Glutamatergic neuron (in vitro differentiated cells): ENCODE measurements at places on chromosomes 4 and X.

GRCh38 chr4:41448934-41449333 is 89.0 kb upstream of the LIMCH1 start:
- no peak for DNase-seq

- no peak for DNase-seq
These were observed 1.1 kb upstream of the USP38 start for GRCh38 chr4:143183513-143184216.

GRCh38 chr4:102403116-102403515 is 57.8 kb upstream of the SLC39A8 start:
- DNase-seq = no peak

GRCh38 chrX:118058924-118059323 is 57.7 kb downstream of the KLHL13 start:
- DNase-seq = no peak

DNA sequence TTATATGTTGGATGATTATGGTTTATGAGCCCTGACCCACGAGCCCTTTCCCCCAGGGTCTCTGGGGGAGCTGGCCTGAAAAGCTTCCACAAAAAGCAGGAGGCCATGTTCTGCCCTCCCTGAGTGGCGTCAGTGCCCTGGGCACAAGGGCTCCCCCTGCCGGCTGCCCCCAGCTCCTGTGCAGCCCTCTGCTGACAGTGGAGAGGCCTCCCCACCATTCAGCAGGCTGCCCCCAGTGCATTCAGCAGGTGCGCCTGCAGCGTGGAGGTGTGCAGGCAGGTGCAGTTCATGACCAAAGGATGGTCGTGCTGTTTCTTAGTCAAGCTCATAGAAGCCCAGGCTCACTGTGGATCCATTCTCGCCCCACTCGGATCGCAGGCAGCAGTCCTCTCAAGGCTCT is 12.5 kb upstream of the S100P start:
- no peak for DNase-seq

GRCh38 chr4:80053140-80053910 is 19.7 kb downstream of the ANTXR2 start:
- DNase-seq = no peak

GRCh38 chr4:20724915-20725314 is 24.7 kb downstream of the PACRGL start:
- DNase-seq = no peak

DNA sequence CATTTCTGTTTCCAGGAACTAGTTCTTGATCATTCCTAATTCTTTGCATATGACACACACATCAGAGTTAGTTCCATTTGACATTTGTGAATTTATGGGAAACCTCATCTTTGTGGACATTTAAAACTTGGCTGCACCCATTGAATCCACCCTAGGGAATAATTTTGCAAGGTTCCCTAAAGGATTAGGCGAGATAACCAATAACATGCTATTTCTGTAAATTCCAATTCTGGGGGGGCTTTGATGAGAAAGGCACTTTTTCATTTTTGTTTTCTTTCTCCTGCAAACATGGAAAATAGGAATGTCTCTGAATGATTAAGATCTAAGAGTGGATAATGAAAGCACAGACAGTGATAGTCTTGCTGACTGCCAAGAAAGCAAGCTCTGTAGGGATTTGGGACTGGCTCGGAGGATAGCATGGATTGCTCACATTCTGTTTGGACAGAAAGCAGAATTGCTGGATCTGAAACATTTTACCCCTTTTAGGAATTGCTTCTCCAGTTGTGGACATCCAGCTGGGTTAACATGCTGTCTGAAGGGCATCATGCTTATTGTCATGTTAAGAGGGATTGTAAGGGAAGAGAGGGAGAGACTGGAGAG is 145.1 kb downstream of the NHS start:
- DNase-seq = no peak

DNA sequence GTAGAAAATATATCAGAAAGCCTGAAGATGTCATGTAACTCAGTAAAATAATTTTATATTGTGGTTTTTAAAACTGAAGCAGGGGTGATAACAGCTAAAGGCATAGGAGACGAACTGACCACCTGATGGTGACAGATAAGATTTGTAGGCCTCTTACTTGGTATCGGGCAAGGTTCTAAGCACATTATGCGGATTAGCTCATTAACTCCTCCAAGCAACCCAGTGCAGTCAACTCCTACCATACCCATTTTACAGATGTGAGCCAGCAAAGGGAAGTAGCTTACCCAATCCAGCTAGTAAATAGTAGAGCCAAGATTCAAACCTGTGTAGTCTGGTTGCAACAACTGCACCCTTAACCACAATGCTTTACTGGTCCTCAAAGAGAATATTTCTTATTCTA is 62.1 kb downstream of the CC2D2A start:
- DNase-seq = no peak

DNA sequence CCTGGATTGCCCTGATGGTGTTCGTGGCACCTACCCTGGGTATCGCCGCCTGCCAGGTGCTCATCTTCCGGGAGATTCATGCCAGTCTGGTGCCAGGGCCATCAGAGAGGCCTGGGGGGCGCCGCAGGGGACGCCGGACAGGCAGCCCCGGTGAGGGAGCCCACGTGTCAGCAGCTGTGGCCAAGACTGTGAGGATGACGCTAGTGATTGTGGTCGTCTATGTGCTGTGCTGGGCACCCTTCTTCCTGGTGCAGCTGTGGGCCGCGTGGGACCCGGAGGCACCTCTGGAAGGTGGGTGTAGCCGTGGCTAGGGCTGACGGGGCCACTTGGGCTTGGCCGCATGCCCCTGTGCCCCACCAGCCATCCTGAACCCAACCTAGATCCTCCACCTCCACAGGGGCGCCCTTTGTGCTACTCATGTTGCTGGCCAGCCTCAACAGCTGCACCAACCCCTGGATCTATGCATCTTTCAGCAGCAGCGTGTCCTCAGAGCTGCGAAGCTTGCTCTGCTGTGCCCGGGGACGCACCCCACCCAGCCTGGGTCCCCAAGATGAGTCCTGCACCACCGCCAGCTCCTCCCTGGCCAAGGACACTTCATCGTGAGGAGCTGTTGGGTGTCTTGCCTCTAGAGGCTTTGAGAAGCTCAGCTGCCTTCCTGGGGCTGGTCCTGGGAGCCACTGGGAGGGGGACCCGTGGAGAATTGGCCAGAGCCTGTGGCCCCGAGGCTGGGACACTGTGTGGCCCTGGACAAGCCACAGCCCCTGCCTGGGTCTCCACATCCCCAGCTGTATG is 1.8 kb downstream of the AVPR2 start:
- no peak for DNase-seq

GRCh38 chrX:48043056-48043455 is 28.4 kb downstream of the ZNF630 start:
- no peak for DNase-seq

GRCh38 chr4:145618210-145618931 is 814 bp upstream of the MMAA start:
- no peak for DNase-seq

DNA sequence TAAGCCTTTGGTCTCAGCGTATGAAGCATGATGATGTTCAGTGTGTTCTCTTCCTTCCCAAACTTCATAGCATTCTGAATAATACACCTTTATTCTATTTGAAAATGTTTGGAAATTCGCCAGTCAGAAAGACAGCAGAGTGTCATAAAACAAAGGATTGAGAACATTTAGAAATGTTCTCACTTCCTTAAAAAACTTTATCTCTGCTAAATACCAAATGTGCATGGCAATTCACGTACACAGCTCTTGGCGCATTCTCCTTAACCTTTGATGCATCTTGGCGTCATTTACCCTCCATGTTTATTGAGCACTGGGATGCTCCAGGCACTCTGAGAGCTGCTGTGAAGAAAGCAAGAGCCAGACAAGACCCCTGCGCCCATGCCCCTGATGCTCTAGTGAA is 7.2 kb upstream of the IRF2 start:
- DNase-seq = no peak

DNA sequence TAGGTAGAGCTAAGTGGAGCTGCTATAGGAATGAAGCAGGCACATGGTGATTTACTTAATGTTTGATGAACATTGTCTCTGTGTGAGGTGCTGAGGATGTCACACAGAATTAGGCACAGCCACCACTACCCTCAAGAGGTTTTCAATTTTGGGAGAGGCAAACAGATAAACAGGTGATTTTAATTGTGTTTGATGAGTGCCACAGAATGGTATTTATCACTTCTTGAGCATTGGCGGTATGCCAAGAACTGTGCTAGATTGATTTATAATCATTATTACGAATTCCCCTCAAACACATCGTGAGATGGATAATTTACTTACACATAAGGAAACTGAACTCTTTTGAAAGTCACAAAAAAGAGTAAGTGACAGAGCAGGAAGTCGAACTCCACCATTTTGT is 74.8 kb downstream of the FREM3 start:
- no peak for DNase-seq

DNA sequence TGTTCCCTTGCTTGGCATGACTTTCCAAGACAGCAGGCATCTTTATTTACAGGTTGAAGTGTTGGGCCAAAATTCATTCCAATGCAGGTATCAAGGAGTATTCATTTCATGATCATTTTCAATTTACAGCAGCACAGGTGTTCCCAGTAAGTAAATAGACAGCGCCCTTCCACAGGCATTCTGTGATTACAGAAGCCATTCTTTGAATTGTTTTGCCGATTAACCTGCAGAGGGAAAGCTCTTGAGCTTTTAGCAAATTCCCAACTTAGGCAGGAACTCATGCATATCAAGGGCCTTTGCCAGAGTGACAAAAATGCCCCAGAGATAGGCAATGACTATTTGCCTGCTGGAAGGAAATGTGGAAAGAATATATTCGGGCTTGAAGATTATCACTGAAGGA is 6.8 kb downstream of the TXK start:
- no peak for DNase-seq

DNA sequence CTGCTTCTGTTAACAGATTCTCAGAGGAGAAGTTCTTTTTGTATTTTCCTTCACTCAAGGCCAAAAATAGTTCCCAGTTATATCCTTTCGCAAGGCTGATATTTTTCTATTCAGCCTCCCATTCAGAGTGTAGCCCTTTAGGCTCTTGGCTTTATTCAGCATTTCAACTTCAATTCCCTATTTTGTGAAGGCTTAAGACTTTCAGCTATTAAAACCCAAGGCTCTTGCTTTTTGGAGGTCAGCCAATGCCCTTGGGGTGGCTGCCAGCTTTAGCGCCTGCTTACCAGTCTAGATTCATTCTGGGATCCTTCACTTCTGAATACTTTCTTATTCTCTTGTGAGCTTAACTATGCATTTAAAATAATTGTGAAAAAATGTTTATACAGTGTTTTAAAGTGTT is 57.3 kb upstream of the ADGRA3 start:
- no peak for DNase-seq

DNA sequence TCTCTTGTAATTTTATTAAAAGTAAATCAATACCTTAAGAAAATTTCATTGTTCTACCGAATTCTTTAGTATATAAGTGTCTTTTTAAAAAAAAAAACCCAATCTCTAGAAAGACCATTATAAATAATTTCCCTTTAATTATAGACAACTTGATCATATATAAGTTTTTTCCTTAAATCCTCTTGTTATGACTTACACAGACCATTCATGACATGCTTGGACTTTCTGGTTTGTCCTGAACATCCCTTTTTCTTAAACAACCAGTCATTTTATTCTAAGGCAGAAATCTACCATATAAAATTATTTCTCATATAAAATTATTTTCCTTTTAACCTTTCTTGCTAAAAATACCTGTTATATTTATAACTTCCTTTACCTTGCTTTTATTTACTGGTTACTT is 15.4 kb upstream of the FHDC1 start:
- DNase-seq = no peak

DNA sequence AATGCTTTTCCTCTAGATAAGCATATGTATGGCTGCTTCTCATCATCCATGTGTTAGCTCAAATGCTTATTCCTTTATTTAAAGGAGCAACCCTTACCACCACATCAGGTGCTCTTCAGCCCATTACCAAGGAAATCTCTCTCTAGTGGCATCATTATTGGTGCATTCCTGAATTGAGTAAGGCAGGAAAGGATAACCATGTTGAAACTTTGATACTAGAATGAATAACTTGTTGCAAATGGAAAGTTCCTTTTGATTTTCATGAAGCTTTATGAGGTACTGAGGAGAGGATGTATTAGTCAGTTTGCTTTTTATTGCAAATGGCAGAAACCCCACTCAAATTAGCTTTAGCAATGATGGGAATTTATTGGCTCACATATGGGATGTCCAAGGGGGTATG is 212.3 kb upstream of the FGF13 start:
- no peak for DNase-seq

DNA sequence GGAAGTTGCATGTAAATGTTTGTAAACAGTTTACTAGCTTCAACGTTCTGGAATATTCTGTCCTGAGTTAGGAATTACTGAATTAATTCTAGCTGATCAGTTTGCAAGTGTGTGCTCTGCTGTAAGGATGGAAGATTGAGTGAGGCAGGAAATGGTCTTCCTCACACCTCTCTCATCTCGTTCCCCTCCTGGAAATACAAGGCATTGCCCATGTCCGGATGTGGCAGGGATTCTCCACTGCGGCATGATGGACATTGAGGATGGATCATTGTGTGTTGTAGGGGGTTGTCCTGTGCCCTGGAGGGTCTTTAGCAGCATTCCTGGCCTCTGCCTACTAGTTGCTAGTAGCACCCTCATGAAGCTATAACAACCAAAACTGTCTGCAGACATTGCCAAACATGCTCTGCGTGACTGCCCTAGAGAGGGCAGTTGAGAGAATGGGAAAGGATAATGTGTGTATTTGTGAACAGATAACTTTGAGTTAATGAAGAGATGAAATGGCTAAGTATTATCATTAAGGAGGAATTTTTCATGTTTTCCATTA is 12.6 kb downstream of the CA5B start:
- no peak for DNase-seq

DNA sequence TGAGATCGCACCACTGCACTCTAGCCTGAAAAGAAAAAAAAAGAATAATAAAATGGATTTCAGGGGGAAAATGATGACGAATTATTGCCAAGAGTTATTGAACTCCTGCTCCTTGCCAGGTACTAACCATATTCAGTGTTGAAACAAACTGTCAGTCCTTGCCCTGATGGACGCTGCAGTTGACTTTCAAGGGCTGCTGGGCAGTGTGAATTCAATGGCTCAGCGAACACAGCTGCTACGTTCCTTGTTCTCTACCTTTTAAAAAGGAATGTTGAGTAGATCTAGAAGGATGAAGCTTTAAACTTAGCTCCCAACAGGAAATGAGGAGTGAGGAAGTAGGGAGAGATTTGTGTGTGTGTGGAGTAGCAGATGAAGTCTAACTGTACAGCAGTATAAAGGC is 2.7 kb downstream of the LIMCH1 start:
- no peak for DNase-seq

DNA sequence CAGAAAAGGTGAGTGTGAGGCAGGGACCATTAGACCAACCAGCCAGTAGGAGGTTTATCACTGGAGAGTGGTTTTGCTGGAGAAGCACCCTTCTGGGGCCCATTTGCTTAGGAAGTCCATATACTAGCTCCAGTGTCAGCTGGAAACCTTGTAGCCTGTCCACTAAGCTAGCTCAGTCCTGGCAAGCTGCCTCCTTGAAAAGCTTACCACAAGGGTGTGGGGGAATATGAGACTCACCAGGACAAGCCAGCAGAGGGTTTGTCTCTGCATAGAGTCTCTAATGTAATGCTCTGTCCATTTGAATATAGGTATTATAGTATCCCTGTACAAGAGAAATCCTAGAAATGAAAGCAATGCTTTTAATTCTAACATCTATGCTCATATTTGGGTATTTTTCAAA is 86.3 kb downstream of the FBXL5 start:
- DNase-seq = no peak

- DNase-seq = no peak
These were observed 345.8 kb upstream of the SPANXN1 start for GRCh38 chrX:144901521-144901920.

GRCh38 chrX:153556767-153557166 is 39.3 kb downstream of the ATP2B3 start:
- peak; percentile 31 for DNase-seq
